ENCODE measurements at places on chromosomes 3 and 15. TPM values are rescaled to one million over a fixed set of nuclear protein-coding genes. Genes with fewer than 3 reads are reported as not detected.

The GOLGA6L10 gene
- 0.62 TPM for polyA plus RNA-seq

DNA sequence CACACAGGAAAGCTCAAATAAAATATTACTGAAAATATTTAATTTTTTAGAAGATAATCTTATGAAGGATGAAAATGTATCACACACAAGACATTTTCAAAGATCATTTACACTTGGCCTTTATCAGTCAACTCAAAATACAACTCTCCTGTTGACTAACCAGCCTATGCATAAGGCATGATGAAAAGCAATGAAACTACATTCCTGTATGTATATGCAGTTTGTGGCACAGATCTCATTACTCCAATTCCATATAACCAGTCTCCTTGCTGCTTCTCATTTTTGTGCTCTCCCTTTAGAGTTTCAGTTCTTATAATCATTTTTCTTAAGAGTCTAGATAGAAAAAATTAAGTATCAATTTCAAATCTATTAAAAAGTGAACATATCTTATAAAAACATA is 25.8 kb downstream of the AQR start:
- no peak for DNase-seq

DNA sequence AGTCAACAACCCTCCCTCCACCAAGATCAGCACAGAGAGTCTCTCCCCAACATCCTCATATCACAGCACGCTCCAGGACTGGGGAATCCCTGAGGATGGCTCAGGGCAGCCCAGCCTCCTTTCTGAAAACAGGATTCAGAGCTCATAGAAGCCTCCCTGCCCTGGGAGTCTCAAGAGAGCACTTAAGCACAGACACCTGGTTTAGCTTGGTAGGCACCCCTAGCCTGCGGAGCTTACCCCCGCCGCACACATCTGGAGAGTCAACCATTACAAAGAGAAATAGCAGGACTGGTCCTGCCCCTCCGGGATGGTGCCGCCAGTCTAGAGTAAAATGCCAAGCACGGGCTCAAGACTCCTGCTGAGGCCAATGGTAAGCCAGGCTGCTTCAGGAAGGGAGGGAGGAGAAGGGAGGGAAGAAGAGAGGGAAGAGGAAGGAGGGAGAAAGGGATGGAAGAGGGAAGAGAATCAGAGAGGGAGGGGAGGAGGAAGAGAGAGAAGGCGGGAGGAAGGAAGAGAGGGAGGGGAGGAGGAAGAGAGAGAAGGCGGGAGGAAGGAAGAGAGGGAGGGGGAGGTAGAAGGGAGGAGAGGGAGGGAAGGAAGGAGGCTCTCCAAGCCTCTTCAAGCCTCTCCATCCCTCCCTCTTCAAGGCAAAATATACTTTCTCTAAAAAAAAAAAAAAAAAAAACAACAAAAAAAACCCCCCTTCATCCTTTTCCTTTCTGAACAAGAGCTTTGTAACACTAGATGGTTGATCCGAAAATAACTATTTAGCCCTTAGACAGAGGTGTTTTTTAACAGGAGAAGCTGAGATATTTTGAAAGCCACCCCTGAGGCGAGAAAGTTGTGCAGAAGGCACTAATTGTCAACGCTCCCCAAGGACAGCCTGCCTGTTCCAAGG is 278.6 kb upstream of the TLE3 start:
- DNase-seq, result no peak

- DNase-seq, result no peak
Measured at GRCh38 chr3:172980849-172981248, 160.2 kb downstream of the SPATA16 start.

The EDEM1 gene
- 1.9 TPM for polyA plus RNA-seq

GRCh38 chr3:31550452-31551251 is 17.9 kb downstream of the STT3B start:
- DNase-seq, result no peak

- no peak for DNase-seq
Measured at GRCh38 chr3:60707452-60708020, 543.7 kb downstream of the FHIT start.

DNA sequence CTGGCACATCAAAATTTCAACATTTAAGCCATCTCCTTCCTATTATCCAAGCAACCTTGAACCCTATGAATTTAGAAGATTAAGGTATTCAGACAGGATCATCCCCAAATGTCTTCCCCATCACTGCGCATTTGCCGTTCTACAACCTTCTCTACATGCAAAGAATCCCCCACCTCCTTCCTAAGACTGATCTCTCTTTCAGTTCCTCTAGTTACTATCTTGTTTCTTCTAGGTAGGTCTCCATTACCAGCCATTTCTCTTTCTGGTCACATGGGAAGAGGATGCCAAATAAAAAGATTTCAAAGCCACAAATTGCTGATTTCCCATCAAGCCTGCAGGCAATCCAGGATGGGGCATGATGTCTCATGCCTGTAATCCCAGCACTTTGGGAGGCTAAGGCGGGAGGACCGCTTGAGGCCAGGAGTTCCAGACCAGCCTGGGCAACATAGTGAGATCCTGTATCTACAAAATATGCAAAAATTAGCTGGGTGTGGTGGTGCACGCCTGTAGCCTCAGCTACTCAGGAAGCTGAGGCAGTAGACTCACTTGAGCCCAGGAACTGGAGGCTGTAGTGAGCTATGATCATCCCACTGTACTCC is 29.7 kb upstream of the MTMR10 start:
- no peak for DNase-seq

The ROBO2 gene
- polyA plus RNA-seq, result 0.06 TPM

DNA sequence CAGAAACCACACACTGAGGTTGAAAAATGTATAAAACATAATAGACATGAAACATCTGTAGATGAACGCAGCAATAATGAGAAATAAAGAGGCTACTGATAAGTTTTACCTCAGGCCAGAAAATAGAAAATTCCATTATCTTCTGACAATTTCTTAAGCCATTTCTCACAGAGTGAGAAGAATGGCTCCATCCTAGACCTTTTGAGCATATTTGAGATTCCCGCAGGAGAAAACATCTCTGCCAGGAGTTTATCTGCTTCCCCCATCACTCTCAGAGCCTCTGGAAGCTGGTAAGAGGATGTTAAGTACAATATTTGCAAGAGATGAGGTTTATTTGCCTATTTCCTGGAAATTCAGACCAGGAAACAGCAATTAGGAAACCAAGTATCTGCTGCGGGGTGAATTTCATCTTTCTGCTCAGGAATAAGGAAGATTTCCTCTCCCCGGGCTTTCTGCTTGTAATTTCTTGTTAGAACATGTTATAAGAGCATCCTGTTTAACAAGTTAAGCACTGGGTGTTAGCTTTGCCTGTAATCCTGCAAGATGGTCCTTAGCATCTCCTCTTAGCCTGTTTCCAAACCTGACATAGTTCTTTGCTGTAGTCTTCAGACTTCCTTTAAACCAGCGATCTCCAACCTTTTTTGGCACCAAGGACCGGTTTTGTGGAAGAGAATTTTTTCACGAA is 54.8 kb downstream of the ATP13A4 start:
- no peak for DNase-seq

The FAM3D gene
- polyA plus RNA-seq, result not detected

- DNase-seq, result no peak
Measured at GRCh38 chr3:180294282-180295027, 257.7 kb upstream of the PEX5L start.

- DNase-seq, result no peak
Measured at GRCh38 chr3:130786306-130786705, 39.7 kb upstream of the PIK3R4 start.

DNA sequence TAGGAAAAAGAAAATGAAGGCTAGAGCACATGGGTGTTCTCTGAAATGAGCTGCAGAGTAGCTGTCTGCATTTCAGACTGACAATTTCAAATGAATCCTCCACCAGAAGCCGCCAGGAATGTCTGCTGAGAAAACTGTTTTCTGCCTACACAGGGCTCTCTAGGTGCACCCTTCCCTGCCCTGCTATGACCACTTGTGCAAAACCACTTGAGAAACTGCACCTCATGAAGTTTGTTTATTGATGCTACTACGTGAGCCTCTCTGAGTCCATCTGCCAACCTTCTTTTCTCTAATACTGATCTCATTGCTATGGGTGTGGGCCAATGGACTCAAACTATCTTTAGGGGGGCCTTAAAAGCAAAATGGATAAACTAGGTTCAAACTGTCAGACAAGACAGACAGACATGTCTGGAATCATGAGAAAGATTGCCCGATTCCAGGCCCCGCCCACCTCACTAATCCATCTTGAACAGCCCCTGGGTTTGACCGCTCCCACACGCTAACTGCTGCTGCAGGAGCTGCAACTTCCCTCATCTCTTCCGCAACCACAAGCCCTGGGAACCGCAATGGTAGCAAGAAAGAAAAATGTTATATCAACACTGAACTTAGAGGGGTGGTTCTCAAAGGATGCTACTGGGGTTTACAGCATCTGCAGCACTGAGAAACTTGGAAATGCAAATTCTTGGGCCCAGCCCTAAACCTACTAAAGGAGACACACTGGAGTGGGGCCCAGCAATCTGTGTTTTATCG is 9.0 kb upstream of the CD47 start:
- no peak for DNase-seq

- DNase-seq, result no peak
Measured at GRCh38 chr3:56835650-56836227, 34.0 kb upstream of the ARHGEF3 start.

DNA sequence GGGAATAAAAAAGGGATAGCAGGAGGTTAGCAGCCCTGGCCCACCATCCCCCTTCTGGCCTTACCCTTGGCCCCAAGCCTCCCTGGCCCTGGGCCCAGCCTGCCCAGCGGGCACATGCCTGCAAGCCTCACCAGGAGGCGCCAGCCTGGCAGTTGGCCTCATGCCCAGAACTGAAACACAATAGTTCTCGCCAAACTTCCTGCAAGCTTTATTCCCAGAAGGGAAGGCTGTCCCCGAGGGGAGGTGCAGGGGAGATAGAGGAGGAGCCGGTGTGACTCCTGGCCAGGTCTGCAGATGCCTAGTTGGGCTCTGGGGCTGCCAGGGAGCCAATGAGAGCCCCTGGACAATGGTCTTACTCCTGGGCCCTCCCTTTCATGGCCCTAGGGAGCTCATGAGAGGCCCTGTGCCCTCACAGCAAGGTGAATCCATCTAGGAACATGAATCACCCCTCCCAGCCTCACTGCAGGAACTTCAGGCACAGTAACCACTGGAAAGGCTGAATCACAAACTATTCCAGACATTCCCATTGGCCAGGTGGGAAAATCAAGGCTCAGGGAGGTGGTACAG is 4.0 kb downstream of the CCDC33 start:
- DNase-seq, result peak; percentile 91

- DNase-seq, result peak; percentile 62
Measured at GRCh38 chr15:70077188-70078147, 20.2 kb downstream of the TLE3 start.

DNA sequence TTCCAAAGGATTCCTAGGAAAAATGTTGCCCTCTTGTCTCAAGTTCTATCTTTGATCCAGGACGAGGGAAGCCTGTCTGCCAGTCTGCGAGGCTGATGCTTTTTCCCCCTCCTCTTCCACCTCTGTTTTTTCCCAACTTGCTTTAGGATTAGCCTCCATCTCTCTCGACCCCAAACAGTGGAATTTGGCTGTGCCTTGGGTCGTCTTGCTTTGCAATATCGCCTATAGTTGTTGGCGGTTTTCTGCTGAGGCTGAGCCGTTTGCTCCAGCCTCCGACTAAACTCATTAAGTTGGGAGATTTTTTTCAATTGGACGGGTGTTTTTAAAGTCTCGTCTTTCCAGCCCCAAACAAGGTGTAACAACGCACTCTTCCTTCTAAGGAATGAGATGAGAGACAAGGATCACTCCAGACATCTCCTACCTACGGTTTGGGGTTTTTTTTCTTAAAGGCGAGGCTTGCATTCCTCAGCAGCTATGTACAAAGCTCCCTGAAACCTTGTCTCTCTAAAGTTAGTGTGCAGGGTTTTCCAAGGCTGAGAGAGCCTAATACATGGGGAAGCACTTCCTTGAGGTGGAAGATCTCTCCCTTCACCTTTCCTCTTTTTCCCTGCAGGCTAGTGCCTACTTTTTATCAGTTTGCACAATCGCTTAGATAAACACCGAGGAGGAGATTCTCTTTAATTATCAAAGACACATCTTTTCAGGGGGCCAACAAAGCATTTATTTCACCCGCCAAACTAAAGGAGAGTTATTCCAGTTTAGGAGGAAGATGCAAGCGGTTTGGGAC is 4.8 kb upstream of the NR2F2 start:
- DNase-seq, result no peak

The HTR3E gene
- not detected for polyA plus RNA-seq

GRCh38 chr15:39079296-39079847 is 501.5 kb upstream of the THBS1 start:
- DNase-seq, result no peak

The C15orf62 gene
- polyA plus RNA-seq, result 0.30 TPM

DNA sequence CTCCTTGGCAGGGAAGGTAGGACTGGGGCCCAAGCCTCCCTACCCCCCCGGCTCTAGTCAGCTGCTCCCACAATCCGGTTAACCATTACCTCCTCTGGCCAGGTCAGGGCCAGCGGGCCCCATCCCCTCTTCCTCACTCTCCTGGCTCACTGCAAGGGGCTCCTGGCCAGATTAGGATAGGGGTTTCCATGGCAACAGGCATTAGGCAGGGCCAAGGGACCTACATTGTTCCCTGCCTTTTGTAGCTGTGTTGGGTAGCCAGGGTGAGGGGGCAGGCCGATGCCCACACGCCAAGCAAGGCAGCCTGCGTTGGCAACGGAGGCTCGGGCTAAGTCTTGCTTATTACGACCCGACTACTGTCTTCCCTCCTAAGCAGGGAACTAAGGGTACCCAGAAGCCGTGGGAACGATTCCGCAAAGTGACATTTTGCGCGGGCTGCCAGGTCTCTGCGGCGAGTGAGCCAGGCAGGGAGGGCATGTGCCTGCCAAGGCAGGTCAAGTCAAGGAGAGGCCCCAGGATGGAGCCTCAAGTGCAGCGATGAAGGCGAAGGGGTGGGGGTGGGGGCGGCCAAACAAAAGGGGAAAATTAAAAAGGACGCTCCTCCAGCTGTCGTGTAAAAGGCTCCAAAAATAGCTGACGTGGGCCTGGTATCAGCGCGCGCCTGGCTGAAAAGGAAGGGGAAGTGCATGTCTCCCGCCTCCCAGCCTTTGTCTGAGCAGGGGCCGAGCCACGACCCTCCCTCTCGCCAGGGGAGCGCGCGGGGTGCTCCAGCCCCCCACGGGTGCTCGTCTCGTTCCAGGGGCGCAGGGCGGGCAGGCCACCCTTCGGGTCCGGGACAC is 919 bp downstream of the IDH2 start:
- DNase-seq, result peak; percentile 75

GRCh38 chr15:85149465-85150129 is 167.9 kb downstream of the PDE8A start:
- DNase-seq, result no peak

The NECTIN3 gene
- 8.8 TPM for polyA plus RNA-seq

- DNase-seq, result no peak
Measured at GRCh38 chr3:117632191-117632590, 922.6 kb downstream of the TUSC7 start.

DNA sequence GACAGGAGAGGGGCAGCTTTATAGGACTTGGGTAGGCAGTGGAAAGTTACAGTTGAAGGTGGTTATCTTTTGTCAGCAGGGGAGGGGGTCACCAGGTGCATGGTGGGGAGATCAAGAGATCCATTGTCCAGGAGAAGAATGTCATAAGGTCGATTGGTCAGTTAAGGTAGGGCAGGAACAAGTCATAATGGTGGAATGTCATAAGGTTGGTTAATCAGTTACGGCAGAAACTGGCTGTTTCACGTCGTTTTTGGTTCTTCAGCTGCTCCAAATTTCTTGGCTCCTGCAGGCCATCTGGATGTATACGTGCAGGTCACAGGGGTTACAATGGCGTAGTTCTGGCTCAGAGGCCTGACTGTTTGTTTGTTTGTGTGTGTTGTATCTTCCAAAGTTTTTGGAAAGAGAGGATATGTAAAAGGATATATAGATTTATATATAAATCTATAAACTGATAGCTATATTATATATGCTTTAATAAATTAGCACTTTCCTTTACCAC is 565.1 kb downstream of the ZNF385D start:
- DNase-seq, result no peak
